SJSA1 (cell line): ENCODE measurements at places on chromosomes 16 and 17.
A peak's percentile ranks its signal among the peaks of the same experiment; 100 is the strongest.

- no peak for DNase-seq
Observed at GRCh38 chr17:44826123-44826790, 3.8 kb downstream of the GJC1 start.

DNA sequence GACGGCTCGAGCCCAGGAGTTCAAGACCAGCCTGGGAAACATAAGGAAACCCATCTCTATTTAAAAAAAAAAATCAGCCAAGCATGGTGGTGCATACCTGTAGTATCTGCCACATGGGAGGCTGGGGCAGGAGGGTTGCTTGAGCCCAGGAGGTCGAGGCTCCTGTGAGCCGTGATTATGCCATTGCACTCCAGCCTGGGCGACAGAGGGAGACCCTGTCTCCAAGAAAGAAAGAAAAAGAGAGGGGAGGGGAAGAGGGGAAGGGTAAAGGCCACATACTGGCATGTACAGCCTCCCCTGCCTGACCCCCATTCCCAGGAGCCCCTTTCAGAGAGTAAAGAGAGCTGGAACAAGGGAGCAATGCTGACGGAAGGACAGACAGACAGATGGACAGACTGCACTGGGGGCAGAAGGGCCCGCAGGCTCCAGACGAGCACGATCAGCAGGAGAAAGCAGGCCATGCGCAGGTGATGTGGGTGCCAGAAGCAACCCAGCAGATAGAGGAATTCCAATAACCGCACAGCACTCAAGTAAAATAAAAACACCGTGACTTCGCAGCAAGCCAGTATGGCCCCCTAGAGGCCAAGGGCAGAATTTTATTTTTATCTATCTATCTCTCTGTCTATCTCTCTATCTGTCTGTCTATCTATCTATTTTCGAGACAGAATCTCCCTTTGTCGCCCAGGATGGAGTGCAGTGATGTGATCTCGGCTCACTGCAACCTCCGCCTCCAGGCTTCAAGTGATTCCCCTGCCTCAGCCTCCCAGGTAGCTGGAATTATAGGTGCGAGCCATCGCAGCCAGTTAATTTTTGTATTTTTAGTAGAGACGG is 27.1 kb upstream of the SNN start:
- DNase-seq = no peak

DNA sequence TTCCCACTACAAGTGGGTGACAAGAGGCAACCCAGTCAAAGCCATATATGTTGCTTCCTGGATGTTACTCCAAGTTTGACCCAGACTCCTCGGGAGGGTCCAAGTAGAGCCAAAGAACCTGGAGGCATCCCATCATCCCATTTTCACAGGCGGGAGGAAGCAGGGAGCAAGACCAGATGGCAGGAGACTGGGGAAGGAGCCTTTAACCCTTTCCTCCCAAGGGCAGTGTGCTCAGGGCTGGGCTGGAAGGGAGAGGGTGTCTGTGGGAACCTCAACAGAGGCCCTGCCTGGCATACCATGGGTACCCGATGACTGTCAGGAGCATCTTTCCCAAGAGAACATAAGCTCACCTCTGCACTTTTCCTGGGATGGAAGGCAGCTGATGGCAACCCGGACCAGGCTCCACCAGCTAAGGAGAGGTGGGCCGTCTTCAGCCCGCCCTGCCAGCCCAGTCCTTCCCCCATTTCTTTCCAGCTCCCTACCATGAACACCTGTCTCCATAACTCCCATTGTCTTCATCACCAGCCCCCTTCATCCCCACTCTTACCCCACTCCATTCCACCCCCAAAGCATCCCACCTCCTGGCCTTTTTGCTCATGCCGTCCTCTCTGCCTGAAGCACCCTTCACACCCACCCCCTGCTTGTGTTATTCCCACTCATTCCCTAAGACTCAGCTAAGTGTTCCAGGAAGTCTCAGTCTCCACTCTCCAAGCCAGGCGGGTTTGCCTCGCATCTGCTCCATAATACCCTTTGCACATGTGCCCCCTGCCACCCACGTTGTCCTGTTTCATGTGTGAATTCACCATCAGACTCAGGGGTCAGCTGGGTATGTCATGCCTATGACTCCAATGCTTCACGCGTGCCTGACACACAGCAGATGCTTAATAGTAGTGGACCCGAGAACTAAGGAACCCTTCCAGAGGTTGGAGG is 5.9 kb upstream of the SLC16A5 start:
- DNase-seq = no peak

DNA sequence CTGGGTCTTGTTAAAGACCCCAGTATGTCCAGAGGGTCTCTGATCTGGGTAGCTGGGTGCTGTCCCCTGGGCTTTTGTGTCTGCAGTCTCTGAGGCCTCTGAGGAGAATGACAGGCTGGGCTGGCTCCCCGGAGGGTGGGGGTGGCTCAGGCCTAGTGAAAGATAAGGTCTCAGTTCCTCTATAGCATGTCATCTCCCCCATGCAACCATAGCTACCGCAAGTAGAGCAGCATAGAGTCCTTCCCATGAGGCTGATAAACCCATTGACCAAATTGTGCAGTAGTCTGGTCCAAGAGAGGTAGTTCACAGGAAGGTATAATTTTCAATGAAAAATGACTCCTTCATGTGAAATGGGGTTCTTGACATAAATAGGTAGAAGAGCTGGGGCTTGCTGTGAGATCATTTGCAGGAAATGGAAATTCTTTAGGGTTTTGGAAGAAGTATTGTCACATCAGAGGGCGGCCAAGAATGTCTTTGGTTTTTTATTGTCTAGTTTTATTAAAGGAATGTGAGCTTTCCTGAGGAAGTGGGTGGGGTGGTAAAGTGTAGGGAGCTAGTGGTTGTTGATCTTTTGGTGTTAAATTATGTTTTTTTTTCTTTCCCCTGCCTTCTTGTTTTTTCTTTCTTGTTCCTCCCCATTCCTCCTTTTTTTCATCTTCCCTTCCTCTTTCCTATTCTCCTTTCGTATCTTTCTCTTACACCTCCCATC is 21.0 kb downstream of the SLC7A6OS start:
- peak; percentile 72 for DNase-seq

DNA sequence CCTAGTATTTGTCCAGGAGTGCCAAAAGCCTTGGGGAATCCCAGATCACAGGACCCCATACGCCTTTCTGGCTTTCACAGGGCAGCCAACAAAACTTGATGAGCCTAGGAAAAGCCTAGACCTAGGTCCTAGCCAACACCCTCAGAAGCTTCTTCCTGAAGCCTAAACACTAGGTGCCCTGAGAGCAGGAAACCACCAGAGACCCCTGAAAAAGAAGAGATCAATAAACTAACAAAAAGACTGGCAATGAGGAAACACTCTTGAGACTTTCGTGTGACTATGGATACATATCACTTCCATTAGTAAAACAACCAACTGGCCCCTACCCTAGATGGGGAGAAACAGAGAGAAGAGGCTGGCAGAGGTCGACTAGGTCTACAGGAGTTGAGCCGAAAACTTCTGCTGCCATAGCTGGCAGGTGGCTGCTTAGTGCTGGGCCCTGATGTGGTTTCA is 1.2 kb downstream of the ORMDL3 start:
- DNase-seq = no peak

DNA sequence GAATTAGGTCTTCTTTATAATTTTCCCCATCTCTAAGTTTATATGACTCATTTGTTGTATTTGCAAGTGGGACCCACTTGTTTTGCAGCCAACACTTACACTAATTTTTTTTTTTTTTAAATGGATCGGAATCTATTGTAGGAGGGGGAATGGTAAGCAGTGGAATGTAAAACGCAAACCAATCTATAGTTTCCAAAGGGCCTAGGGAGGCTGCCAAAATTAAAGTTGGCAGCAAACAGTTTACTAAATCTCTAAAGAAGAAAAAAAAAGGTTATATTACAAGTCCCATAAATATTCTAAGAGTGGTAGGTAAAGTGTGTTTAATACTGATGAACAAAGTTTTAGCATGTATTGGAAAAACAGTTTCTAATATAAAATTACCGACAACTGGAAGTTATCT is 416.8 kb upstream of the SALL1 start:
- DNase-seq = no peak

DNA sequence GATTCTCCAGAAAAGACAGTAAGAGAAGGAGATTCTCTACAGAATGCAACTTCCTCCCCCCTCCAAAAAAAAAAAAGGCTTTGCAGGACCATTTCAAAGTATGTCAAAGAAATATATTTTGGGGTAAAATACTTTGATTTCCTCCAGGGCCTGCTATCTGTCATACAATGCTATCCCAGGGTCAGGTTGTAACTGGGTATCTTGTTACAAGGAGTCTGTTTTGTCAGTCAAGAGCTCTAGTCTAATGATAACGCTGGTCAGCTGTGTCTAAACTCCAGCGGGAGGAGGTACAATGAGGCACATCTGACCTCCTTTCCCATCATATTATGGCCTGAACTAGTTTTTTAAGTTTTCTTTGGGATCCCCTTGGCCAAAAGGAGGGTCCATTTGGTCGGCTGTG is 408.4 kb upstream of the CDH5 start:
- DNase-seq = no peak

DNA sequence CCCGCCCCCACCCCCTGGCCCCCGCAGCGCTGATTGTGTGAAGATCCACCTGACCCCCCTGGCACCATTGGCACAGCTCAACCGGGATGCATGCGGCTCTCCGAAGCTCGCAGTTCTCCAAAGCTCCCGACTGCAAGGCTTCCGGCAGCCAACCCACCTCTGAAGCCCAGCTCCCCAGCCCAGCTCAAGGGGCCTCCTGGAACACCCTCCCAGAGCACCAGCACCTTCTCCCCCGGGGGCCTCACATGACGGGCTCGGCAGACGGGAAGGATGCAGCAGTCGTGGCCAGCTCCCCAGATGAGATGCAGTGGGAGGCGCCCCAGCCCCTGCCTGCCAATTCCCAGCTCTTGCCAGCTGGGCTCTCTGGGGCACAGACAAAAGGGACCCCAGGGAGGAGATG is 215.3 kb downstream of the ZNF423 start:
- DNase-seq = no peak

DNA sequence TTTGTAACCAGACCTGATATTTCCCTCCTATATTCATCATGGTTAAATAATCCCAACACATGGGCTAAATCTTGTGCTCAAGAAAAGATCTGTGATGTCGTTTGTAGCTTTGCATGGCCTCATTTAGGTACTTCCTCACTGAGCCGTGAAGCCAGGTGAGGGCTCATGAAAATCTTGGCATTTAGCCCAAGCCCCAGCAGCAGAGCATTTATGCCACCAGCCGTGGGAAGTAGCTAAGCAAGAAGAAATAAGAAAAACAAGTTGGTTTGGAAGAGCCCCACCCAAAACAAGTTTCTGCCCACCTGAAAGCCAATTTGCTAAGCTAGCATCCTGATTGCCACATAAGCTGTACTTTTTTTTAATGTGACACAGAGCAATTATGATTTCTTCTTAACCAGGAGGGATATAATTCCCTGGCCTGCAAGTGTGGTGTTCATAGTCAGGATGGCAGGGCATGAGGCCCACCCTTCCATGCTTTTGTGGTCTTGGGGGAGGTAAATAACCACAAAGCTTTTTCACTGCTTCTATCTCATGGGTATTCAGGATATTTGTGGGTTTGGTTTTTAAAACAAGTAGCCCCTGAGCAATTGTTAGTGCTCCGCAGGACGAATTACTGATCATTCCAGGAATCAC is 10.5 kb downstream of the TMIGD1 start:
- DNase-seq = no peak

DNA sequence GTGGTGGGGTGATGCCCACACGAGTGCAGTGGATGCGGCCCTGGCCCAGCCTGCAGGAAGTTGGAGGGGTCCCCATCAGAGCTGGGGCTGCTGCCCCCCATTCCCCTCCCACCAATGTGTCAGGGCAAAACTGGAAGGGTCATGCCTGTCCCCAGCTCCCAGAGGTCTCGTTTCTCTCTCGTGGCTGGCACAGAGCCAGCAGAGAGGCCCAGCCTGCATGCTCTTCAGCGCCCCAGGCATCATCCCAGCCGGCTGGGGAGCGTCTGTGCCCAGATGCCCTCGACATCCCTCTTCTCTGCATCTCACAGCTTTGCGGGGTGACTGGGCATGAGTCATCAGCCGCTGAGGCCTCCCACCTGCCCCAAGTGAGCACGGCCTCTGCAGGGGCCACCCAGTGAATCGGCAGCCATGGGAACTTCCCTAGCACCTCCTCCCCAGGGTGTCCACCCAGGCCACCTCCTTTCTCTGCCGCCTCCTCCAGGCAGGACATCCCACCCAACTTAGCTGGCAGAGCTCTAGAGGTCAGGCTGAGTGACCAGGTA is 9.8 kb upstream of the CSNK1D start:
- peak; percentile 98 for DNase-seq

DNA sequence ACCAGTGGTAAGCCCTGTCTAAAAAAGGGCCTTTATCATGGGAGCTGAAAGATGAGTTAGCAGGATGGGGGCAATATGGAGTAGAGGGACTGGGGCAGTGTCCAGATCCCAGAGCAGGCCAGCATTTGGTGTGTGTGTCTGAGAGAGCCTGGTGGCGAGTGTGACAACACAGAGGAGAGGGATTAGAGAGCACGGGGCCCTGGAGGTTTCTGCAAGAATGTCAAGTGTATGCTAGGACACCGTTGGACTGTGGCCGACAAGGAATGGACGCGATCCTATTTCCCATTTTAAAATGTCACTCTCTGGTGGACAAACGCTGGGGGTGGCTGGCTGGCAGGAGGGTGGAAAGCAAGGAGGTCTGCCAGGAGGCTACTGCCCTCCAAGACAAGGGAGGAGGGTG is 12.4 kb downstream of the TAC4 start:
- no peak for DNase-seq

- no peak for DNase-seq
Observed at GRCh38 chr16:89304941-89305705, 87.6 kb downstream of the ZNF778 start.

- DNase-seq = no peak
Observed at GRCh38 chr17:33038740-33039139, 47.1 kb downstream of the SPACA3 start.

DNA sequence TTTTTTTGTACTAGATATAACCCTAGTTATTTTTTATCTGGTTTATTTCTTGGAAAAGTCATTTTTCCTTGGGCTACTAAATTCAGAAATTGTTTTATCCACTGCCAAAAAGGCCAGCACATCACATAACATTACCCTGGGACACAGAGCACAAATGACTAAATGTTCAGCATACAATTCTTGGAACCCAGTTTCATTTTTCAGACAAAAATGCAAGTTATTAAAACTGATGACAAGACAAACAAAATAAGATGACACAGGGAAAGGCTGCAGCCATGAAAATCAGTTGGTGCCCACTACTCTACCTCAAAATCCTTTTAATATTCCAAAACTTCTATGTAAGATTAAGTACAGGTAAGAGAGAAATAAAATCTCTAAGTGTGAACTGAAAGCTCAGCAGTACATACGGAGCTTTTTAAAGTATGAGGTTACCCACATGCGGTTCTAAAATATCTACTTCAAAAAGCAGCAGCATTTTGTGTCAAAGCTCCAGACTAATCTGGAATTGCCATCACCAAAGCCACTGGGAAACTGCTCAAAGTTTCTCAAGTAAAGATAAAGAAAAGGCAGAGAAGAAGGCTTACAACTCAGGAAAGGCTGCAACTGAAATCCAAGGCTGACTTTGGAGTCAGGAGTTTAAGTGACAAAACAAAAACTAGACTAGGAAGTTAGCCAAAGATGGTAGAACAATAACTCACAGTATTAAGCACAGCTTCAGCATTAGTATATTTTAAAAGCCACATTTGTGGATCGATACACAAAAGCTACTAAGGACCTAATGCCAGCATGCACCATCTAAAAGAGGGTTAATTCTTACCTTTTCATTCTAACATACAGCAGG is 41.4 kb downstream of the AP1G1 start:
- DNase-seq = no peak

GRCh38 chr17:77426676-77427386 is 286.1 kb downstream of the SEC14L1 start:
- DNase-seq = no peak

GRCh38 chr16:10878644-10879501 is 1.9 kb downstream of the CIITA start:
- DNase-seq = no peak

GRCh38 chr16:73086108-73086507 is 38.2 kb upstream of the ZFHX3 start:
- no peak for DNase-seq
